AG08396 (cell line): ENCODE measurements at places on chromosomes 1 and 21.

DNA sequence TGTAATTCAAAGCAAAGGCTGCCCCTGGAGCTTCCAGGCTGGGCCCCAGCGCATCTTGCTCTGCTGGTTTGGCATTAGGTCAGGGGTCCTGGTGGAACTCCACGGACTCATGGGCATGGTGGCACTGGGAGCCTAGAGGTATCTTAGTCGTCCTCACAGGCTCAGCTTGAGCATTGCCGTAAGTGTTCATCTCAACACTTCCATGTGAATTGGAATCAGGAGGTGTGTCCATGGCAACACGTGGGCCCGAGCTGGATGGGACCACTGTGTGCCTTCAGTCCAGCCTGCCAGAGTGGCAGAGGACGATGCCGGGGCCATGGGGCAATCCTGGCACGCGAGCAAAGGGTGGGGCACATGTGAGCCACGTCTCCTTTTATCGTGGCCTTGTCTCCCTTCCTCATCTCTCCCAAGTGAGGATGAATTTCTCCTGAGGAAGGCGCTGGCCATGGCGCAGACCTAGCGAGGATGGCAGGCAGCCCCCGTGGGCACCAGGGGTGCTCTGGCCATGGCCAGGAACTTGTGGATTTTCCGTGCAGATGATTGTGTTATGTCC lies 47.0 kb downstream of the AGPAT3 start:
- DNase-seq, result no peak

DNA sequence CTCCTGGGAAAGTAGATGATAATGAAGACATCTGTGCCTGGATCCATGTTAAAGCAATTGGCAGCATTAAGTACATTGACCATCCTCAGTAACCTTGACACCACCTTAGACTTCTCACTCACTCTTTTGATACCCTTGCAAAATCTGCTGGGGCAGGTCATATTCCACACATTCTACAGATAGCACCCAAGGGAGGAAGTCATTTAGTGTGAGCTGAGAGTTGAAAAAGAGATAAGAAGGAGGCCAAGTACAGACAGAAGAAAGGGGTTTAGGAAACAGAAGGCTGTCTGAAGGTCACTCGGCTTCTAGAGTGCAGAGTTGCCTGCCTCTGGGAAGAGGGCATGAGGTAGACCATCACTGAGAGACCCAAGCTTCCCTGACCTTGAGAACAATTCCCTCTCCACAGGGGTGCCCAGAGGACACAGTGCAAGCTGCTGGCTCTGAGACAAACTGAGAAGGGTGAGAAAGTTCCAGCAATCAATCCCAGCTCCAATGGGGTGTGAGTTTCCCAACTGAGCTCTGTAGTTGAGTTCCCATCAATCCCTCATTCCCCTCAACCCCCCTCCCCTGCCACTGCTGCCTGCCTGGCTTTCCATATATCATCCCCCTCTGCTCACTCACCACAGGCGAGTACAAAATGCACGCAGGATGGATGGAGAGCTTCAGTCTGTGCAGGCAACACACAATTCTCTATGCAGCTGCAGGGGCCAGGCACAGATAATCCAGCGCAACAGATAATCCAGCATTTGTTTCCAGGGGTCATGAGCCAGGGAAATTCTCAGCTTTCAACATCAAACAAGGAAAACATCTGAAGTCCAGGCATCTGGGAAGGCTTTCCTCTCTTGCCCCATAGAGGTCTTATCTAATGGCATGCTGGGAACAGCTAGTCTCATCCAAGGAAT lies 7.4 kb upstream of the MOB3C start:
- no peak for DNase-seq

- DNase-seq, result no peak
Measured at GRCh38 chr1:57079454-57080157, 113.8 kb upstream of the C8B start.

- peak; percentile 18 for DNase-seq
Measured at GRCh38 chr21:28632755-28633408, 359.8 kb downstream of the LTN1 start.

- no peak for DNase-seq
Measured at GRCh38 chr1:37978541-37978940, 11.3 kb downstream of the SF3A3 start.

DNA sequence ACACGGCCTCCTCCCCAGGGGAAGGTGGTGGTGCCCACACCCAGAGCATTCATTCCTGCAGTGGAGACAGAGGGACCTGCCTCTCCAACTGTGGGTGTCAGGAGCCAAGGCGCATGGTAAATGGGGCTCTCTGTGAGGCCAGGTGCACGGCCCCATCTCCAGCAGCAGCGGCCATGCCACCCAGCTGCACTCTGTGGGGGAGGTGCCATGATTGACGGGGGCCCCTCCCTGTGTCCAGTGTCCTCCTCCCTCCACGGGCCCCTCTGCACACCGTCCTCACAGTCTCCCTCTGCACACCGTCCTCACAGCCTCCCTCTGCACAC lies 83.6 kb upstream of the COL6A1 start:
- no peak for DNase-seq

DNA sequence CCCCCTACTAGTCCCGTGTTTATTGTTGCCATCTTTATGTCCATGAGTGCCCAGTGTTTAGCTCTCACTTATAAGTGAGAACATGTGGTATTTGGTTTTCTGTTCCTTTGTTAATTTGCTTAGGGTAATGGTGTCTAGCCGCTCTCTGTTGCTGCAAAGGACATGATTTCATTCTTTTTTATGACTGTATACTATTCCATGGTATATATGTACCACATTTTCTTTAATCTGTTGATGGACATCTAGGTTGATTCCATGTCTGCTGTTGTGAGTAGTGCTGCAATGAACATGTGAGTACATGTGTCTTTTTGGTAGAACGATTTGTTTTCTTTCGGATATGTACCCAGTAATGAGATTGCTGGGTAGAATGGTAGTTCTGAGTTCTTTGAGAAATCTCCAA lies 44.2 kb upstream of the METTL18 start:
- no peak for DNase-seq

DNA sequence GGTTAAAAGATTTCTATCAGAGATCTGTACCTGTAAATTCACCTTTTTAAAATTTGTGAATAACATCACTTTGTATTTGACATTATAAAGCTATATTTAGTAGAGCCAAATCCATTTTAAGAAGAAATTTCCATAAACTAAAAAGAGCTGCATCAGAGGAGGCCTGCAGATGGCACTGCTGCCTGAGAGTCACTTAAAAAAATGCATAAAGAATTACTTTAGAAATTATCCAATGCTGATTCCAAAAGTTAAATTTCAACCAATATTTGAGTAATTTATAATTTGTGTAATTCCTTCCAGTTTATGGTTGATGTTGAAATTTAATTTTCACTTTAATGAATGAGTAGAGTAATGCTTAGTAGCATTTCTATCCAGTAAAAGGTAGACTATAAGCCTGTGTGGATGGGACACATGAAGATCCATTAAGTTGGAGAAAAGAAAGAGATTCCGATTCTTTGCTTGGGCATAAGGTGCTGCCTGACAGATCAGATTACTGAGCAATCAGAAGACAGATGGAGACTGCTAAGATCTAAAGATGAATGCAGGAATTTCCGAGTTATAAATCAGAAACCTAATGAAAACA lies 20.7 kb upstream of the RPE65 start:
- peak; percentile 12 for DNase-seq

DNA sequence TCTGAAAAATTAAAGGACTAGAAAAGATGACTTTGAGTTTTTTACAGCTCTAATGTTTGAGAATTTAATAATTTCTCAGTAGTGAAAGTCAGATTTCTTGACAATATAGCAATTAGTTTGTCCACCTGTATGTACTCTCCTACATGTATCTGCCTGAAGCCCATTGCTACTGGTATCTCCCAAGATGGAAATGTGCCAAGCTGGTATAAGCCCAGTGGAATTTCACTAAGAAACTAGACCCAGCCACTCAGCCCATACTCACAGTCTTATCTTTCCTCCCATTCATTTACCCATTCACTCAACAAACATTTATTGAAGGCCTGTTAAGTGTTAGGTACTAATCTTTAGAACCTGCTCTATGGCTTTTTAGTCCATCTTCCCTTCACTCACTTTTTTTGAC lies 21.6 kb upstream of the TRIM45 start:
- no peak for DNase-seq

DNA sequence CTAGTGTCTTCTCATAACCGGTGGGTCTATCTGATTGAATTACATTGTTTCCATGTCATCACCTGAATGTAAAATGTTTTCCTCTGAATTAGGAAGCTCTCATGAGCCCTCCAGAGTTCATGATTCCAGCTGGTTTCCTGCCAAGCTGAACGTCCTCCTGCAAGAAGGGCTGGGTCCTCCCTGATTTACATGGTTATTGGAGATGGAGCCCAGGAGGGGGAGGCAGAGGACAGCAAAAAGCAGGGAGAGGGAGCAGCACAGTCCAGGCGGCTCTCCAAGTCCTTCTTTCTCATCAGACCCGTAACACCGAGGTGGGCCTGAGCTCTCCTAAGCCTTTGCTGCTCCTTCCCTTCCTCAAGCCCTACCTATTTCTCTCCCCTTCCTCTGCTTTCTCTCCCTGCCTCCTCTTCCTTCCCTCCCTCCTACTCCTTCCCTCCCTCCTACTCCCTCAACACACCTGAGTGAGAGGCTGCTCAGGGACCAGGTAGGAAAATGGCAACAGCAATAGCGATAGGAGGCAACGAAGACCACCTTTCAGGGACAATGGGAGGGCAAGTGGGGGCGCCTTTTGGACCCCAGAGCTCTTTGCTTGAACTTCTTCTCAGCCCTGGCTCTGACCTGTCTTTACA lies 265.9 kb downstream of the PRDM2 start:
- DNase-seq, result peak; percentile 63

GRCh38 chr1:245041058-245041698 lies 113.6 kb upstream of the KIF26B start:
- DNase-seq, result no peak

DNA sequence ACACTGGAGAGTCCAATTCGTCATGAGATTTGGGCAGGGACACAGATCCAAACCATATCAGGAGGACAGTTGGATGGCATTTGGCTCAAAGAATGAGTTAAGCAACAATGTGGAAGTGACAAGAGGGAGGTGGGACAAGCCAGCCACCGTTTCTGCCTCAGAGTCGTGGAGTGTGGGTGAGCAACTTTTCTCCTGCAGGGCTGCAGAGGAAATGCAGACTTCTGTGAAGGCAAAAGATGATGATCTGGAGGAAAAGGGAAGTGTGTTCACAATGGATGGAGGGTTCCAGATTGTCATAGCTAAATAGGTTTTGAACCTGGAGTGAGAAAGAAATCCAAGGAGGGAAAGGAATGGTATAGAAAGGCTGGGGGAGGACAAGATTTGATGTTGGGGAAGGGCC lies 16.4 kb upstream of the KANK4 start:
- no peak for DNase-seq

DNA sequence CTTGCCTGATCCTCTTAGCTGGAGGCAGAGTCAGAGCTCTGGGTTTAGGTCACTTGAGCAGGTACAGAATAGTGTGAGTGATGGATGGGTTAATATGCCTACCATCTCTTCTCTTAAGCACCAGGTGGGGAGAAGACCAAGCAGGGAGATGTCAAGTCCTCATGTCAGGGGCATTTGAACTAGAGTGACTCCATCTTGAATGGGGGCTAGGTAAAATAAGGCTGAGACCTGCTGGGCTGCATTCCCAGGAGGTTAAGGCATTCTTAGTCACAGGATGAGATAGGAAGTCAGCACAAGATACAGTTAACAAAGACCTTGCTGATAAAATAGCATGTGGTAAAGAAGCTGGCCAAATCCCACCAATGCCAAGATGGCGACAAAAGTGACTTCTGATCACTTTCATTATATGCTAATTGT lies 77.4 kb upstream of the BTG3 start:
- no peak for DNase-seq

DNA sequence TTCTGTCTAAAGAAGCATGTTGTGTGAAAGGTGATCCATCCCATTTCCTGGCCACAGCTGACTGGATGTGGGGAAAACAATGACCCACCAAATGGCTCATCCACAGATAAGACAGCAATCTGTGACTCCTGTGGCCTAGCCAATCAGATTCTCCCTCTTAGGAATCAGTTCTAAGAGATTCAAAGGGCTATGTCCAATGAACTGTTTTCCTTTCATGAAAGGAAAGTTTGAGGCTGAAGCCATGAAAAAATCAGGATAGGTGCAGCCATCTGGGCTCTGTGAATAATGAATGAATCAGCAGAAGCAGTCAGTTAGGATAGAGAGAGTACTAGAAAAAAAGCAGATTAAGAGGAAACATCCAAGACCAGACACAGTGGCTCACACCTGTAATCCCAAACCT lies 164.7 kb downstream of the NRIP1 start:
- DNase-seq, result no peak

GRCh38 chr1:15245593-15246360 lies 1.2 kb upstream of the FHAD1 start:
- DNase-seq, result no peak

GRCh38 chr1:35717911-35718476 lies 690 bp downstream of the C1orf216 start:
- DNase-seq, result peak; percentile 85

GRCh38 chr1:18458133-18459092 lies 22.3 kb upstream of the KLHDC7A start:
- DNase-seq, result no peak

DNA sequence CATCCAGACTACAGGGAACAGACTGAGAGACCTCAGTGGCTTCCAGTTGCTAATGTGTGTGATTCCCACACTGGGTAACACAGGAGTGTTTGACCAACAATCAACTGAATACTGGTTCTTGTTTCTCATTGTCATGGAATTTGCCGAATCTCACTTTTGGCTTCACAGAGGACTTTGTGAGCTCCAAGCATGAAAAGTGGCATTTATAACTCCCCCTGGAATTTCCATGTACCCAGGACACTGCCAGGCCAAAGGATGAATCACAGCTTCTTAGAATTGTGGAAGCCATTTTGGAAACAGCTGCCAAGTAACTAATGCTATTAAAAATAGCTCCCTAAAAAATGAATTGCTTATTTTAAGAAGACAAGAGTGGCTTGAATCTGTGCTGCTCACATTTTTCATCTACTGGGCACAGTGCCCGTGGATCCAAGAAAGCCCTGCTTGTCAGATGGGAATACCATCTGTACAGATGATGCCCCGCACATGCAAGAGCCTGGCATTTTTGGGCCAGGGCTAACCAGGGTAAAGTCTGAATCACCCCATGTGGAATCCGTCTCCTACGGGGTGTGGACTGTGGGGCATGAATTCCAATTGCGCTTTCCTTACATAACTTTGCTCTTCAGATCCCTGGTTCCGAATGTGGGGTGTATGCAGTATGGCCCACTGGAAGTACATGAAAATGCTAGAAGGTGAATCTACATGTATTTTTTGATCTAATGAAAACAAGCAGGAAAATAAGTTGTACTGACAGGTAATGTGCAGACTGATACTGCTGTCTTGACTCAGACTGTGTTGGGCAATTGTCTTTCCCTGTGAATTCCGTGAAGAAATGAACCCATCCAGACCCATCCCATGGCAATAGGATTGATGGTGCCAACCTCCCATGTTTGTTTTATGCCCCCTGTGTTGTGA lies 487.3 kb downstream of the SIPA1L2 start:
- peak; percentile 29 for DNase-seq

GRCh38 chr1:26530410-26530894 lies 891 bp downstream of the RPS6KA1 start:
- peak; percentile 12 for DNase-seq

- DNase-seq, result no peak
Measured at GRCh38 chr1:200154069-200154767, 126.7 kb downstream of the NR5A2 start.

- DNase-seq, result no peak
Measured at GRCh38 chr1:56189946-56190805, 389.2 kb downstream of the PLPP3 start.

GRCh38 chr1:235326719-235327558 lies 1.0 kb downstream of the ARID4B start:
- DNase-seq, result peak; percentile 36
